ENCODE measurements at places on chromosomes 12 and 14.

DNA sequence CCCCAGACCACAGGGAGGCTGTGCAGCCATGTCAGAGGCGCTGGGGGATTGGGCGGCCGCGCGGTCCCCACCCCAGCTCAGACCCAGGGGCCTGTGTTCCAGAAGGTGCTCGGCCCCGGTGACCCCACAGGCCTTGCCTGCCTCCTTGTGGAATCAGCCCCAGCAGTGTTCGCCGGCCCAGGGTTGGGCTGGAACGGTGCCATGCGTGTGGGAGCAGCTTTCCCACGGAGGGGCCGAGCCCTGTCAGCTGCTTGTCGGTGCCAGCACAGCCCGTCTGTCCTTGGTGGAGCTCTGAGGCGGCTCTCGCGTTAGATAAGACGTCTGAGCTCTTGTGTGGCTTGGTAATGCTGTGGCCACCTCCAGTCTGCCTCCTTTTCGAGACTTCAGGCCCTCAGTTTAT is 8.5 kb downstream of the ZFYVE21 start:
- no peak for DNase-seq

DNA sequence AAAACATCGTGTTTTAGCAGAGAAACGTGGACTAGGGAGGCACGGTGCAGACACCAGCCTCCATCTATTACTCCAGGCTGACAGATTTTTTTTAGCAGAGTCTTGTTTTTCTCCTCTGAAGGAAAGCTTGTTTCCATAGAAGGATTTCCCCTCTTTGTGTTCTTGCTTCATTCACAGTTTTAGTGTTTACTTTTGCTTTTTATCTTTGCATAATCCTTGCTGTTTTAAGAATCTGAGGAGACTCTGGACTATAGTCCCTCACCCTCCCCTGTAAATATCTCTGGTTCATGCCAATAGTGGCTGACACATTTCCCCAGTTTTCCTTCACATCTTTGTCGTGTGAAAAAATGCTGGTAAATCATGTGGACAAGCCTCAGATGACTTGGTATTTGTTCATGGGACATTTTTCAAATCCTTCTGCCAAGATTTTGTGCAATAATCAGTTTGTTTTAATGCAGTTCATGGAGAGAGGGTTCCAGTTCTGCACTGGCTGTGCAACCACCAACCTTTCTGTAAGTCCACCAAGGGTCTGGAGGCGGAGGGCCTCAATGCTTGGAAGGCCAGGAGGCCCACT is 39.9 kb upstream of the TMCC3 start:
- DNase-seq = peak; percentile 56

- DNase-seq = peak; percentile 35
These were observed 393.9 kb downstream of the PAWR start for GRCh38 chr12:79296871-79297270.

- no peak for DNase-seq
These were observed 43.9 kb upstream of the SYCP3 start for GRCh38 chr12:101783150-101783549.

GRCh38 chr12:92886131-92886530 is 43.0 kb downstream of the EEA1 start:
- no peak for DNase-seq

DNA sequence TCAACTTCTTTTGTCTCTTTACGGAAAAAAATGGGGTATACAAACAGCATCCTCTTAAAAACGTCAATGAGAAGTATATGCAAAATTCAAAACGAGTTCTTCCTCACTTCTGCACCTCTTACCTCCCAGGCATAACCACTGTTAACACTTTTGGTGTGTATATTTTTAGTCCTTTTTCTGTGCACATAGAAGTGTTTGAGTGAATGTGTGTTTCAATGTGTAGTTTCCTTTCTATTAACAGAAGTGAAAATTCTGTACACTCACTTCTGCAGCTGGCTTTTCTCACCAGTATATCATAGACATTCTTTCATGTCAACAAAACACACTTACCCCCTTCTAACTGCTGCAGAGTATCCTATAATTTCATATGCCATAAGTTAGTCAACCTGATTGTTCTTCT is 5.4 kb downstream of the UBR7 start:
- no peak for DNase-seq

- DNase-seq = no peak
These were observed 86.8 kb upstream of the EIF5 start for GRCh38 chr14:103247169-103247606.
